ENCODE measurements at places on chromosomes 12 and 14. TPM values are rescaled to one million over a fixed set of nuclear protein-coding genes. Genes with fewer than 3 reads are reported as not detected.

DNA sequence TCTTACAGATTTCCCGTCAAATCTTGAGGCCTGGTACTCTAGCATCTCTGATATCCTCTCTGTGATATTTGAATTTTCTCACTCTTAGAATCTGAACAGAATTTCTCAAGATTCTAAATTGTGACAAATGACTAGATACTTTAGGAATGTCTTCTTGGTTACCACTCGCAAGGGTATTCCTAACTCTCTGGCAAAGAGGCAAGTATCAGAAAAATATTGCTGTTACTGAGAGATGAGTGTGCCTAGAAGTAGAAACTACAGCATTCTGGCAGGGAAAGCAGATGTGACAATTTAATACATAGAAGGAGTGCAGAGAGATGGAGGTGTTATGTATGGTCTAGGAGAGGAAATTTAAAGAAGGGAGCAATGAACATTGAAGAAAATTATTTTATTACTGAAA, 467.8 kb downstream of the LRIG3 start:
- DNase-seq = no peak

Gene SERPINA10
- total RNA-seq = 0.32 TPM

- no peak for DNase-seq
Measured at GRCh38 chr12:115798309-115798917, 479.1 kb downstream of the MED13L start.

Gene CCDC91
- 27.5 TPM for total RNA-seq

DNA sequence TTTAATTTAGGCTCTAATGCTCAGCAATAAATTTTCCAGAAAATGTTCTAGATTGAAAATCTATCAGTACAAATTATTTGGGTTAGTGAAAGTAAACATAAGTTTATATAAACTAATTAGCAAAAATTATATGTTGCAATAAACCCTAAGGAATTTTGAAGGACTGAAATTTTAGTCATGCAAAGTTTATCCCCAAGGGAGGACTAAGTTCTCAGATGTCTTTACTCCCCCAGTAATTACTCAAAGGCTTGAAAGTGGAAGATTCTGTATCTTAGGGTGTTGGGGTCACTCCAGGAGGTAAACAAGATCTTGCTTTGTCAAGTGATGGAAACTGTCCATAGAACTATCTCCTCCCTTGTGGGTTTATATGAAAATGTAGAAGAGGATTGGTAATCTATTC, 183.7 kb downstream of the AKAP6 start:
- DNase-seq = no peak

DNA sequence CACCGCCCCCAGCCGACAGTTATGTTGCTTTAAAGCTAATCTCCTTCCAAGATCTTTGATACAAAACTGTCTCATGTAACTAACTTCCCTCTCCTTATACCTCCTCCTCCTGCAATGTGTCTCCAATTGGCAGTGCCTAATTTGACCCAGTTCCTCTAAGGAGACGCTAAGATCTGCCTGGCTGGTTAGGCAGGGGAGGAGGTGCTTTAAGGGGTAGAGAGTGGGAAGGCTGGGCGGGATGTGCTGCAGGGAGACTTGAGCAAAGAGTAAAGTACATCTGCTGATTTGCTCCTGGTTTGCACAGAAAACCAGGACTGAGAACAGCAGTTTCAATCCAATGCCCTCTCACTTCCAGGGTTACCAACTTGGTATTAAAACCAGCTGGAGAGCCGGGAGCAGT, 7.4 kb upstream of the IKZF4 start:
- DNase-seq = no peak

Gene KRT78
- not detected for total RNA-seq

Gene EDDM3A
- total RNA-seq = not detected

Gene TM9SF1
- 94.1 TPM for total RNA-seq

GRCh38 chr14:64247195-64247594, 47.0 kb downstream of the ESR2 start:
- no peak for DNase-seq

Gene PSMD9
- total RNA-seq = 48.8 TPM

Measured in mucosa of gallbladder (tissue), 1 donor.